Omental fat pad (tissue), 4 donors: ENCODE measurements at places on chromosomes 1 and 21.

DNA sequence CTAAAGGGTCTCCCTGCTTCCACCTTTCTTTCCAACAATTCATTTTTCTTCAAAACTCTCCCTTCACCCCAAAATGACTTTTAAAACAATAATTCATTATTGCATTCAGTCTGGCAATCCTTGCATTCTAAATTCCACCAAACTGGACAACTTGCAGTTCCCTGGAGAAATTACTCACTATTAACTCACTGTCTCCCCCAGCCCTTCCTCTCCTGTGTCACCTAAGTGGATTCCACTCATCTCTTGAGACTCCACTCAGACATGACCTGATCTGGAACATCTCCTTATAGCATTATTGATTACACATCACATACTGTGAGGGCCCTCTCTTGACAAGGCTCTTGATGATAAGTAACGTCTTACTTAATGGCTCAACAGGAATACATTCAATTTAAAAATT, 257.1 kb downstream of the BRINP2 start:
- no peak for DNase-seq

DNA sequence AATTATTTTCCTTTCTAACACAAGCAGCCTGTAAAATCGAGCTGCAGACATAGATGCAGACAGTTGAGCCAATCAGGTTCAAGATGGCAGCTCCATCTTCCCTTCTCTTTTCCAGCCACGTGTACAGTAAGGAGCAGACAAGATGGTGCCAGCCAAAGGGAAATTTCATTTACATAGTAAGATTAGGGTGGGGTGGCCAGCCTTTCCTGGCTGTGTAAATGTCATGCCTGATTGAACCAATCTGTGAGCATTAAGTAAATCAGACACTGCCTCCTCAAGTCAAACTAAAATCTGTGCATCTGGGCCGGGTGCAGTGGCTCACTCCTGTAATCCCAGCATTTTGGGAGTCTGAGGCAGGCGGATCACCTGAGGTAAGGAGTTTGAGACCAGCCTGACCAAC, 60.2 kb downstream of the TBCE start:
- DNase-seq, result no peak

DNA sequence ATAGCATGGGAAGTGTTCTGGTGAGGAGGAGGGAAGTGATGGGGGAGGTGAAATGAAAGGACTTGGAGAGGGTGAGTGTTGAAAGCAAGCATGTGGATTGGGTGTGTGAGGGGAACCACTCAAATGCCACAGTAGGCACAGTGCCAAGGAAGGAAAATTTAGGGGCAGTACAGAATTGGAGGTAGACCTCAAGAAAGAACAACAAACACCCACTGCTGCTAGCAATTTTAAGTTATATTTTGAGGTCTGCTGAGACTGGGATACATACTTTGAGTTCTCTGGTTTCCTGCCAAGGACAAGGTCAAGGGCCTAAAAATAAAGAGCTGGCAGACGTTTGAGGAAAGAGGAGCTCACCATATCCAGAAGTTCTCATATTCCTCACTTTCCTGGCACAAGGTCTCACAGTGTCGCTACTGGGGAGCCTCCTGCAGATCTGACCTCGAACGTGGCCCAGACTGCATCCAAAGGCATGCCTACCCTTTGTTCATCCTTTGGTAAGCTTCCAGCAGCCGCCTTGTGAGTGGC, 104.0 kb downstream of the BRINP2 start:
- DNase-seq, result no peak

GRCh38 chr21:29748391-29749167, 191.2 kb downstream of the GRIK1 start:
- DNase-seq, result no peak

DNA sequence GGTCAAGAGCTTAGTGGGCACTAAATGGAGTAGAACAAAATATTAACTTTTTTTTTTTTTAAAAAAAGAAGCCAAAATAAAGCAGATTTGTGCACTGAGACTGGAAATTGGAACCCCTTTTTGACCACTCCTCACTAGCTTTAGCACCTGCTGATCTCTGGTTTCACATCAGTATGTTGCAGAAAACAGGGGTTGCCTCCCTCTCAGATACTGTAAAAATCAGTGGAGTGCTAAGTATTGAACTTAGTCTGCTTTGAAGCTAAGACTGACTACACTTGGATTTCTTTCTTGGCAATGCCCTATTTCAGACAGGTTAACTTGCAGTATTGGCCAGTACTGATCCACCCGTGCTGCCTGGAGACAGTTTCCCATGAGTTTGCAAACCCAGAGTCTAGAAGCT, 2.7 kb upstream of the KIAA0040 start:
- DNase-seq, result no peak

DNA sequence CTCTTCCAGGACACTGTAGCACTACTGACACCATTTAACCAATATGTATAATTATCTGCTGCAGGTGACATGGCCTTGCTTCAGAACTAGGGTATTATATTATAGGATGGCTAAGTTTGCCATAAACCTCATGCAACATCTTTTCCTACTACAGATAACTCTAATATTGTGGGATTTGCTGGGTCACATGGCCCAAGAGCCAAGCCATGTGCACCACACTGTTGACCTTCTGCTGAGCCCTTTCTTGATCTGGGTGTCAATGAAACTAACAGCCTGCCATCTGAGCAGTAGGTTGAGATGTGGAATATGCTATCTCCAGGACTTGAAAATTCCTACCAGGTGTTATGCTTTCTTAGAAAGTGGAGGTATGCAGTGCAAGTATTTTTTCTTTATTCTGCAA, 2291.1 kb downstream of the MRPL39 start:
- no peak for DNase-seq

GRCh38 chr1:169048043-169048442, 58.4 kb upstream of the ATP1B1 start:
- DNase-seq, result no peak

DNA sequence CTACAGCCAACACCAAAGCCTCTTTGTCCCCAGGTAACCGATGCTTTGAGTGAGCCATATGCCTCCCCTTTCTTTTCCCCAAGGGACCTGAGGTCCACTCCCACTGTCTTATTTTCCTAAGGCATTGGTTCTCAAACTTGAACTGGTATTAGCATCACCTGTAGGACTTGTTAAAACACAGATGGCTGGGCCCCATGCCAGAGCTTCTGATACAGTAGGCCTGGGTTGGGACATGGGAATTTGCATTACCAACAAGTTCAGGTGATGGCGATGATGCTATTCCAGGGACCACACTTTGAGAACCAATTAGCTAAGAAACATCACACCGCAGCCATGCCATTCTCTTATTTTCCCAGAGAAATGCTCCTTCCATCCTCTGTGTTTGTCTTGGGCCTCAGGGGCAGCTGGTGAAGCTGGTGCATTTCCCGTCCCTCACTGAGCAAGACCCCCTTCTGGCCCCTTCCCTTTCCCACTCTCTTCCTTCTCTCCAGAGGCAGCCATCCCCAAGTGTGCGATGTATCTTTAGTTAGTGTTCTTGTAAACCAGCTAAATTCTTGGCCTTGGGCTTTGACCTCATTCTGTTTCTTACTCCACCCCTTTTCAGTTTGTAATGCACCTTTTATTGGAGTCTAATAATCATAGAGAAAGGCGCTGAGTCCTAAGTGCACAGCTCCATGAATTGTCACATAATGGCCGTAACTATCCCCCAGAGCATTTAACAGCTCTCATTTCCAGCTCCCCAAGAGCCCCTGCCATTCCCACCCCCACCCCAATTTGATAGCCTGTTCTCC, 14.2 kb upstream of the TTC22 start:
- DNase-seq, result no peak

DNA sequence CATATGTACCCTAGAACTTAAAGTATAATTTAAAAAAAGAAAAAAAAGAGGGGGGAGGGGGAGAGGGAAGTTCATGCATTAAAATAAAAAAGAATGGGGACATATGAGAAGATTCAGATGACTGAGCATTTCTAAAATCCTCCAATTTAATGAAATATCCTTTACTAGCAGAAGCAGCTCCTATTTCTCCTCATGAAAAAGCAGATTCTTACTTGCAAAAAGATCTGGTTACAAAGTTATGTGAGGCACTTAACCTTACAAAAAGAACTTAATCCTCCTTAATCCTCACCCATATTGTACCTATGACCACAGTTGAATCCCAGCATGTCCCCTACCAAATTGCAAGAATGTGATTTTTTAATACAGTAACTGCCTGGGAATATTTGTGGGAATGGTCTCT, 298.5 kb downstream of the SRGAP2C start:
- no peak for DNase-seq

DNA sequence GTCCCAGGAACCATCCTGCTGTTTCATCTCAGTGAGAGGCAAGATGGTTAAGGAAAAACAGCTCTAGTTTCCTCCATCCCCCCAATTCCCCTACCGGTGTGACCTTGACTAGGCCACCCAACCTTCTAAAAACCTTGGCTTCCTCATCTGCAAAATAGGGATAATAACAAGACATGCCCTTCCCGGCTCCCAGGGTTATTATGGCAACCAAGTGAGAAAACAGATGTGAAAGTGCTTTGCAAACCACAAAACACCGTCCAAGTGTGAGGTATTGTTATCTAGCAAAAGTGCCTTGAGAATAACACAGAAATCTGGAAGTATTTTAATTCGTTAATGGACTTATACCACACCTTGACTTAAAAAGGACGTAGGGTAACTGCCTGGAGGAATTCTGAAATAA, 62.7 kb downstream of the ITPKB start:
- DNase-seq, result no peak

DNA sequence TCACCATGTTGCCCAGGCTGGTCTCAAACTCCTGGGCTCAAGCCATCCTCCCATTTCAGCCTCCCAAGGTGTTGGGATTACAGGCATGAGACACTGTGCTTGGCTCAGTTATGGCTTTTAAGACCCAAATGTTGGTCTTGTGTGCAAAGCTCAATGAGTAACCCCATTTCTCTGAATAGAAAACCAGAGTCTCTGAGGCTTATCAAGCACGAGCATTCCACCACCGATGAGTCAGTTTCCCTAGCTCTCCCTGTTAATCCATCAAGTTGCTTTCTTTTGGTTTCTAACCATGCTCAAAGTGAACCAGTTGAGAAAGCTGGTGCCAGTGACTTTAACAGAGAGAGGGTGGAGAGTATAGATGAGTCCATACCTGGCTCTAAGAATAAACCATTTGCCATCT, 350.9 kb upstream of the ADGRL2 start:
- no peak for DNase-seq

DNA sequence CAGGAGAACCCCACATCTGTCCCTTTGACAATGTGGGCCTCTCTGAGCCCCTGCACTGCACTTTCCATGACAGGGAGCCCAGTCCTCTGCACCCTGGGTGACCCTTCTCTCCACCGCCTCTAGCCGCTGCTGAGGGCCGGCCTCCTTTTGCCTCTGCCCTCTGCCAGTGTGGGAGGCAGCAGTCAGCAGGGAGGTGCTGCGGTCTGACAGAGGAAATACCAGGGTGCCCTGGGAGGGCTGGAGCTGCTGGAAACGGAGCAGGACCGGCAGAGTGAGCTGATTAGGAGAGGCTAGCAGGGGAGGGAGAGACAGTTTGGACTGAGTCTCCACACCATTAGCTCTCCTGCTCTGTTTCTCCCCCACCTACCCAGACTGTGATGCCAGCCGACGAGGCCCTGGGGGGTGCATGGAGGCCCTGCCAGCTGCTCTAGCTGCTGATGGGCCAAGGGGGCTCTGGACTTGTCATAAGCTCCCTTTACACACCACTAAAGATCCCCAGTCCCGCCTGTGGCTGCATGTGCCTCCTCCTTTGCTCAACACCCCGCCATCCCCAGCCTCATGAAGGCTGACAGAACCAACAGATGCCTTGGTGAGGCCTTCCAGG, 171.1 kb upstream of the KLHDC7A start:
- no peak for DNase-seq

DNA sequence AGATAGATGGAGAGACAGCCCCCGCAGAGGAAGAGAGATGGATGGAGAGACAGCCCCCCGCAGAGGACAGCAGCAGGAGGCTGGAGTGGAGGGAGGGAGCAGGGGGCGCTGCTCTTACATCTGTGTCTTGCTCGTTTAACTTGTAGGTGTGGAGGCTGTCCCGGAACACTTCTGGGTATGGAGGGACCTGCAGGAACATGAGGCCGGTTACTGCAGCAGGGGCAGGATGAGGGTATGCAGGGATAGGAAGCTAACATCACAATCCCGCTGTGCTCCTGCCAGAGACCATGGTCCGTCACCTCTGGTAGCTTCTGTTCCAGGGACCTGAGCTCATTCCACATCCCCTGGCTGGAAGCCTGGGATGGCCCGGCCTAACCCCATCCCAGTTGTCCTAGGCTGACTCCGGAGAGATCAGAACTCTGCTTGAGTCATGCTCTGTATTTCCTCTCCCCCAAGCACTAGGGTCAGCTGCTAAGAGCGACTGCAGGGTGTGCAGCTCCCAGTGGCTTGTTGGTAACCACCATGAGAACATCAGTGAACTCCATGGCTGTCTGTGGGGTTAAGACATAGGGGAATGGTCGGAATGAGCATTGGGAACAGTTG, 36.7 kb upstream of the GOLT1A start:
- no peak for DNase-seq

GRCh38 chr1:70503358-70503757, 92.3 kb downstream of the CTH start:
- DNase-seq, result no peak

DNA sequence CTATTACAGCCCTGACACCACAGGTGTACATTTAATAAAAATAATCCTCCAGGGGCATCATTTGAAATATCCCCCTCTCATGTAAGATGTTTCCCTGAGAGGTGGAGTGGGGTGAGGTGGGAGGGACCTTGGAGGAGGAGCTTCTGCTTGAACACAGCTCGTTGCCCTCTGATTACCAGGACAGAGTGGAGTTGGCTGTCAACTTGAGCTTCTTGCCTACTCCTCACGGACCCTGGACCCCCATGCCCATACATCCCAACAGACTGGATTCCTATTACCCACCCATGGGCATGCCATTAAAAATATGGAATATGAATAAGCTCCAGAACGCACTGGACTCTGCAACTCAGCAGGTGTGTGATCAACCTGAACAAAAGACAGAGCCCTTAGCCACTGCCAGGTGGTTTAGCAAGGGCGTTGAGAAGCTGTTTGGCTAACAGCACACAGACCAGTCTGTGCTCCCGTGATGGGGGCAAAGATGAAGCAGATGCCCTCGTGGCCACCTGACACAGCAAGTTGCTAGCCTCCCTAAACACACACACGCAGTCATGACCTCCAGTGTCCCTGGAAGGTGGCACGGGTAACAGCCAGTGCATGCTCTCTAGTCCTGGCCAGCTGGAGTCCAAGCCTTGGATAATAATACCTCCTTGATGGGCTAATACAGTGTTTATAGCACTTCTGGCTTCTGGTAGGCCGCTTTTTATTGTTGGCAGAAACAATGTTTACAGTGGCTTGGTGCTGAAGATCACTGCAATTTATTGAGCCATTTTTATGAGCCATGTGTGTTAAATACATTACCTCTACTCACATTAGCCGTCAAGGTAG, 155.0 kb downstream of the TOMM20 start:
- no peak for DNase-seq

- DNase-seq, result no peak
Measured at GRCh38 chr1:218660678-218661053, 315.5 kb downstream of the TGFB2 start.

DNA sequence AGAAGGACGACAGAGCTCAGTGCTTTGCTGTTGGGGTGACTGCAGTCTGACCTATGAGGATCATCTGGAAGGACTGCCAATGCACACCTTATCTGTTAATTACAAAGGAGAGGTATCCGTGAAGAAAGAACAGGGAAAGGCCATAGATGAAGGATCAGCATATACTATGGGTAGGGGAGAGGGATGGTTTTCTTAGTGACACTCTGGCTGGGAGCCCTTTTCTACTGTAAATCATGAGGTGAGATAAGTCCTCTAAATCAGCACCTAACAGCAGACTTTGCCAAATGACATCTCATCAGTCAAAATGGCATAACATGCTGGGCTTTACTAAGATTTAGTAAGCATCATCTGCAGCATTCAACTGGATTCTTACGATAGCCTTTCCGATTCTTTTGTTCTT, 100.0 kb downstream of the PLPPR5 start:
- DNase-seq, result no peak

- no peak for DNase-seq
Measured at GRCh38 chr1:197519741-197520334, 251.8 kb downstream of the CRB1 start.
